ENCODE measurements at places on chromosomes 3 and 15.

GRCh38 chr15:76163457-76164295 lies 103.9 kb downstream of the TMEM266 start:
- no peak for DNase-seq

- no peak for DNase-seq
These were observed 45.1 kb downstream of the SEMA5B start for GRCh38 chr3:122982216-122983185.

DNA sequence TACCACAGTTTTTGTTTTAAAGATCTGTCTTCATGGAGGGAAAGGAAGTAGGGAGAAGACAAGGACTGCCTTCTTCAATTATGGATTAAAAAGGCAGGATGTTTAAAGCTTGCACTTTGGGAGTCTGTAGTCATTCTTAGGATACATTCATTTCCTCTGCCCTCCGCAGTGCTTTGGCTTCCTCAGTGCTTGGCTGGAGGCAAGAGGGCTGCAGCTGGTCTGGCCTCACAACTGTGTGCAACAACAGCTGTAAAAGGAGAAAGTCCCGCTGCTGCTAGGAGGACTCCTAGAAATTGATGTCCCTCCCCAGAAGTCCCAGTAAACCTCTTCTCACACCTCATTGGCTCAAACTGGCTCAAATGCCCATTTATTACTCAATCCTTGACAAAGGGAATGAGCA lies 54.4 kb upstream of the PPP2R3A start:
- no peak for DNase-seq

- no peak for DNase-seq
These were observed 92.5 kb downstream of the ADAMTS9 start for GRCh38 chr3:64595253-64595694.

GRCh38 chr15:62413153-62413552 lies 248.1 kb upstream of the C2CD4B start:
- no peak for DNase-seq

DNA sequence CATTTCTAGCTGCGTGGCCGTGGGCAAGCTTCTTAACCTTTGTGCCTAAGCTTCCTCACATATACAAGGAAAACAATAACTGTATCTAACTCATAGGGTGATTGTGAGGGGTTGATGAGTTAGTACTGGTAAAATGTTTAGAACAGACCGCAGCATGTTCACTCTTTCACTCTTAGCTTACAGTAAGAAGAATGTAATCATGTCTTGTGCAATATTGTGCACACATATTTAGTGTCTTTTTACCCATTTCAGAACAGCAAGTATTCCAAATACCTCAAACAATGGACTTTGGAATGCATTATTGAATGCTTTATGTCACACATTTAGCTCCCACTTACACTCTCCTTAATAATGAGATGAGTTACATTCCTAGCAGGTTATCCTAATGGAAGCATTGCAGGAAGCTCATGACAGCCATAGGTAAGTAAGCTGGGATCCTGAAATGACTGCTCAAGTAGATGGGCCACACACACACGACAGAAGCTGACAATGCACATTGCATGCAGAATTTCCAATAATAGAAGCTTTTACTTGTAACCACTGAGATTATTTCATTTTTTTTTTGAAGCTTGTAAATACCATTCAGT lies 468.9 kb upstream of the WNT5A start:
- DNase-seq = no peak

GRCh38 chr15:90817117-90818057 lies 51.0 kb upstream of the FURIN start:
- DNase-seq = no peak

GRCh38 chr3:100650651-100651619 lies 41.5 kb downstream of the ADGRG7 start:
- DNase-seq = peak; percentile 50

DNA sequence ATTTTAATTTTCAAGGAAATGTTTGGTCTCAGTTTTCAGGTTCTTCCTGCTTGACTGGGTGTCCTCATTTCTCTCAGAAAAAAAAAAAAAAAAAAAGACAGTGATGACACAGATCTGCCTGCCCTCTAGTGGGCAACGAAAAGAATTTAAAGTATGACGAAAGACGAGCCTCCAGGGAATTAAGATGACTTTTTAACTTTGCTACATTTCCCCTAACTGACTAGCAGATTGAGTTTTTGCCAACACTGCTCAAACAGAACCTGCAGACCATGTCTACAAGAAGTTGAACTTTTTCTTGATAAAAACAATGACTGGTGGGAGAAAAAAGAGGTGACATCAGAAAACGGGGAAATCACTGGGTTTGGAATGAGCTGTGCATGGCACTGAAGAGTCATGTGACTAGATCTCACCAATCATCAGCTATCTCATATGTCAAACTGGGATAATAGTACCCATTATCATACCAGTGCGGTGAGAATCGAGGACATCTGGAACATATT lies 40.8 kb downstream of the EOMES start:
- DNase-seq = no peak

GRCh38 chr3:153957421-153957820 lies 163.8 kb upstream of the ARHGEF26 start:
- DNase-seq = no peak

DNA sequence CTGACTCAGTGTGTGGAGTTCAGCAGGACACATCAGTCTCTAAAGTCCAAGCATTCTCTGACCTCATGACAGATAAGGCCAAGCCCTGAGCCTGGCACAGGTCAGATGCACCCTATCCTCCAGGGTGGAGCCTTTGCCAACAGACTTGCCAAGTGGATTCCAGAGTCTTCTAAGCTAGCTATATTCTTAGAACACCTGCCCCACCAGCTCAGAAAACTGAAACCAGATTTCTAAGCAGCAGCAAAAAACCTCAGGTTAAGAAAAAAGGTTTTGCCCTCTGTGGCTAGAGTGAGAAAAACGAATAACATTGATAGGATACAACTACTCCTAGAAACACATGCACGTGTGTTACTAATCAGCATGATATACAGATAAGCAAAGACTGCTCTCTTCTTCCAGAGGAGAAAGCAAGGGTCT lies 11.6 kb downstream of the RMDN3 start:
- peak; percentile 52 for DNase-seq

DNA sequence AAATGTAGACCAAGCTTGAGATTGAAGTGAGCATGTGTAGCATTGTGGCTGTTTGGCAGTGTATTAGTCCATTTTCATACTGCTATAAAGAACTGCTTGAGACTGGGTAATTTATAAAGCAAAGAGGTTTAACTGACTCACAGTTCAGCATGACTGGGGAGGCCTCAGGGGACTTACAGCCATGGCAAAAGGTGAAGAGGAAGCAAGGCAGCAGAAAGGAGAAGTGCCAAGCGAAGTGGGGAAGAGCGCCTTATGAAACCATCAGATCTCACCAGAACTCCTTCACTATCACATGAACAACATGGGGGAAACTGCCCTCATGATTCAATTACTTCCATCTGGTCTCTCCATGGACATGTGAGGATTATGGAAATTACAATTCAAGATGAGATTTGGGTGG lies 8.6 kb upstream of the CERS3 start:
- DNase-seq = no peak

DNA sequence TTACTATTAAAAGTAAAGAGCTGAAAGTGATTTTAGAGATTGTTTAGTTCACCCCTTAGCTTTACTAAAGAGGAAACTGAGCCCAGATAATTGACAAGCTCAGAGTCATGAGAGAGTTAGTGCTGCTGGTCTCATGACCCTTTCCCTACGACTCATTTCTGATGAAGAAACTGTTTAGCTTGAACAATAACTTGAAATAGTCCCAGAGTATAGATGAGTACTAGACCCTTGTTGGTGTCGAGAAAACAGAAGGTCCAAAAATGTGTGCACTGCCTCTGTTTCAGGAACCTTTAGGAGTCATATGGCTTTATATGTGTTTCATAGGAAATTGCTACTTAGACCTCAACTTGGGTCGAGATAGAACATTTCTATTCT lies 58.2 kb downstream of the IL16 start:
- DNase-seq = no peak

GRCh38 chr3:39362192-39362591 lies 21.0 kb upstream of the SLC25A38 start:
- no peak for DNase-seq

DNA sequence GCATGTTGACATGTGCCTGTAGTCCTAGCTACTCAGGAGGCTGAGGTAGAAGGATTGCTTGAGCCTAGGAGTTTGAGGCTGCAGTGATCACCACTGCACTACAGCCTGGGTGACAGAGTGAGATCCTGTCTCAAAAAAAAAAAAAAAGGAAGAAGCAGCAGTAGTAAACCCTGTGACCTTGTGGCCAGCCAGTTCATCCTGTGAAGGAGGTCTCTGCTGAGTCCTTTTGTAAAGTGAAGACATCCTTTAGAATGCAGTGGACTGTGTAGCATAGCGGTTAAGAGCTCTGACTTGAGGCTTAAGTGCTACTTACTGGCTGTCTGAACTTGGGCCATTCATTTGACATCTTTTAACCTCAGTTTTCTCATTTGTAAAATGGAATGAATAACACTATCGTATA lies 8.3 kb downstream of the EXOSC7 start:
- DNase-seq = peak; percentile 68

- DNase-seq = no peak
These were observed 128.5 kb downstream of the RBMS3 start for GRCh38 chr3:29409409-29409808.

DNA sequence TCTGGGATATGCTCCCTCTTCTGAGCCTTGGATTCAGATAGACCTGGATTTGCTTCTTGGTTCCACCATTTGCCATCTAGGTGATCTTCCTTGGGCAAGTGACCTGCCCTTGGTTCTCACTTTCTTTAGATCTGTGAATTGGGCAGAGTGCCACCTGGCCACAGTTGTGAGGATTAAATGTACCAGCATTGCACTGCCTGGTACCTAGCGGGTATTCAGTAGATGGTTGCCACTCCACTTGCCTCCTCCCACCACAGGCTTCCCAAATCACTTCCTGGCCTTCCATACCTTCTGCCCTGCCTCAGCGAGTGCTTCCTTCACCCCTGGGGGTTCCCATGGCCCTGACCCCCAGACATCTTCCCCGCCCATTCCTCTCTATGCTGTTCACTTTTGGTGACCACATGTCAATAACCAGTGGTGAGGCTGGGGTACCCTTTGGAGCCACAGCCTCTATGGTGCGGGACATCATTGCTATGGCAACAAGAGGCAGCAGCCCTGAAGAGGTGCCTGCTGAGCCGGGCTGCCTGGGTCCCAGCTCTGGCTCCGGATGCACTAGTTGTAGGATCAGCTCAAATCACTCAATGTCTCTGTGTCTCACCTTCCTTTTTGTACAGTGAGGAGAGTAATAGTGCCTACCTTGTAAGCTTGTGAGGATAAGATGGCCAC lies 40.5 kb downstream of the CMTM7 start:
- peak; percentile 68 for DNase-seq

DNA sequence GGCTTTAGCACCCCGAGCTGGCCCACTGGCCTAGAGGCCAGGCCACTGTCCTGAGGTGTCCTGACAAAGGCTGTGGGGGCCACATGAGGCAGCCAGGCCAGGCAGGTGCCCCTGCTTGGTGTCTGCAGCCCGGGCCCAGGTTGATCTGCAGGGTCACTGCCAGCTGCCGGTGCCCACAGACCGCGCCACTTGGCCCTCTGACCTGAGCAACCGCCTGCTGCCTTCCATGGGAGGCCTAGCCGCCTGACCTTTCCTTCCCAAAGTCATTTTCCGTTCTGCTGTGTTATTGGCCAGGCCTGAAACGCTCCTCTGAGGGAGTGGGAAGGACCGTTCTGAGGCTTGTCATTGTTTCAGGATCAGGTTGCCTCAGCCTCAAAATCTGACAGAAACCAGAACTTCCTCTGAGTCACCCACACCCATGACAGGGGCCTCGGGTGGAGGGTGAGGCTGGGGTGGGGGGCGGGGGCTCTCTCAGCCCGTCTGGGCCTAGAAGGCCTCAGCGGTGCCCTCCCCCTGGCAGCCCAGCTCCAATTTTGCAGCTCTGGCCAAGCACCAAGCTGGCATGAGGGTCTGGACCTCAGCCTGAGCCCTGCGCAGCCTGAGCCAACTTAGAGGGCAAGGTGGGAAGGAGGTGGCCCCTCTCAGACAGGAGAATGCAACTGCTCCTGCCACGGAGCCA lies 140.7 kb upstream of the MEF2A start:
- peak; percentile 62 for DNase-seq

DNA sequence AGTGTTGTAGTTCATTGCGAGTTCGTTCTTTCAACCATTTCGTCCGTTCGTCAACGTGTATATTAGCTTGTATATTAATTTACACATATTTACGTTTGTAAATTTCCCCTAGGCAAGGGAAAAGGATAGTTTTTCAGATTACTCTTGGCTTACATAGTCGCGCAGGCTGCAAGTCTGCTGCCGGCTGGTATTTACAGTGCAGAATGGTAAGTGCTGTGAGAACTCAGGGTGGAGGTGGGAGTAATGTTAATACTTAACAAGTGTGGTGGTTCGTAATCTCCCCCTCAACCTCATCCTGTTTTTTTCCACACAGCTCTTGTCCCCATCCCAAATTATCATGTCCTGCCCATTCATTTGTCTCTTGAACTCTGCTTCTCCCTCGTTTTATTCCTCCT lies 766 bp downstream of the FAM98B start:
- DNase-seq = no peak

Measured in activated CD8-positive, alpha-beta memory T cell treated with anti-CD3 and anti-CD28 coated beads, Interleukin-2, amount 10 ng/mL, durations not matched to agents 7 days and 5 days (primary cell).